ENCODE measurements at places on chromosomes 4 and X.

GRCh38 chr4:164136180-164136616 lies 617.7 kb upstream of the SMIM31 start:
- no peak for DNase-seq

GRCh38 chrX:129652565-129653169 lies 2.1 kb downstream of the APLN start:
- no peak for DNase-seq

GRCh38 chr4:167897116-167897515 lies 195.2 kb upstream of the ANXA10 start:
- DNase-seq: no peak

DNA sequence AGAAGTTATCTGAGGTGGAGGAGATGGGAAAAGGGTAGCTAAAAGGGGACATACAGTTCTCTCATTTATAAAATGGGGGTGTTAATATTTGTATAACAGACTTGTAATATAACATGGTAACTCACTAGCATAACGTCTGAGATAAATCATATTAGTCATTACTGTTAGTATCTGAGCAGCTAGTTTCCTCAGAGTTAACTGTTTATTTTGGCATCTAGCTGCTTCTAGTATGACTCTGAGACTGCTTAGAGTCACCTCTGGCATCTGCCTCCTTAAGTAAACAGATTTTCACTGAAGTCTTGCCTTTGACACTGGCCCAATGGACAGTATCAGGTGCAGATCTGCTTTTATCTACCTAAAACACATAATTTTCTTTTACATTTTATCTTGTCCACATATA lies 58.1 kb downstream of the SLC30A9 start:
- no peak for DNase-seq

GRCh38 chrX:78106651-78106986 lies 2.6 kb downstream of the PGK1 start:
- no peak for DNase-seq

DNA sequence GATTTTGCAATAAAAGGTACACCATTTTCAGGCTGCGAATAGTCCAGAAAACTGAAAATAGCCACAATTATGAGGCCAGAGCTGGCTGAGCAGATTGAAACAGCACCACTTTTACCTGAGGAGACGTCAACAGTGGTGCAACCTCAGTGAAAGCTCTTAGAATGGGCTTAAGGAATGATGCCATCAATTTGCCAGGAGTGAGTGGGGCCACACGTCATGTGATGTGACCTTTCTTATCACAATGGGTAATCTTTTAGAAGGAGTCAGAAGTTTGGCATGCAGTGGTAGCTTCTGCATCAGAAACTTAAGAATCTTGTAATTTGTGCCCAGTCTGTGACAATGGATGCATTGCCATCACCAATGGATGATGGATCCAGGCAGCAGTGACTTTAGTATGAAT lies 27.6 kb downstream of the ZNF81 start:
- DNase-seq: no peak

DNA sequence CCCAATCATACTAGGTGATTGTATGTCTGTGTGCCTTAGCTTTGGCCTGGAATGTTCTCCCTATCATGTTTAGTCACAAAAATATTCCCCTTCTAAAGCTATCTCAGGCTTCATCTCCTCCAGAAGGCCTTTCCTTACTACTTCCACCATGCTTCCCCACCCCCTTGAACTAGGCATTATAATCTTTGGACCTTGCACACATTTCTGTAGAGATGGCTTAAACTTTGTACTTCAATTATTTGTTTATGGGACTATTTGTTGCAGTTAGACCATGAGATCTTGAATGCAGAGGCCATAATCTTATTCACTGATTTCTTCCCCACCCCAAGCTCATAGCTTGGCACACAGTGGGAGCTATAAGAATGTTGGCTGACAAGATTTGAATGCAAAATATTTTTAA lies 262.0 kb upstream of the EDA2R start:
- no peak for DNase-seq

DNA sequence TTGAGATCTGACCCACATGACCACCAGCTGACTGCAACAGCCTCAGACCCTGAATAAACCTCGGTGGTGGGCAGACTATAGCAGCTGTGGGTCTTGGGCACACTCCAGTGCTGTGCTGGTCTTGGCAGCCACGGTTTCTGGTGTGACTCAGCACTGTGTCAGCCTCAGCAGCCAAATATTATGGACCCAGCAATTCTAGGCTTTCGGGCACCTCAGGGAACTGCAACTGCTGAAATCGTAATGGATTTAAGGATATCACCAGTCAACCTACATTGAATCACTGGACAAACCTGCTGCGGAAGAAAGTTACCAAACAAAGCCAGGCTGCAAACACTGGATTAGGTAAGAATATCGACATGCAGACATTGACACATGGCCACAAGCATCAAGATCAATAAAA lies 10.5 kb upstream of the UBE2NL start:
- DNase-seq: no peak

GRCh38 chr4:26503427-26503826 lies 13.1 kb upstream of the CCKAR start:
- no peak for DNase-seq

GRCh38 chr4:70948665-70949260 lies 44.7 kb upstream of the DCK start:
- no peak for DNase-seq

DNA sequence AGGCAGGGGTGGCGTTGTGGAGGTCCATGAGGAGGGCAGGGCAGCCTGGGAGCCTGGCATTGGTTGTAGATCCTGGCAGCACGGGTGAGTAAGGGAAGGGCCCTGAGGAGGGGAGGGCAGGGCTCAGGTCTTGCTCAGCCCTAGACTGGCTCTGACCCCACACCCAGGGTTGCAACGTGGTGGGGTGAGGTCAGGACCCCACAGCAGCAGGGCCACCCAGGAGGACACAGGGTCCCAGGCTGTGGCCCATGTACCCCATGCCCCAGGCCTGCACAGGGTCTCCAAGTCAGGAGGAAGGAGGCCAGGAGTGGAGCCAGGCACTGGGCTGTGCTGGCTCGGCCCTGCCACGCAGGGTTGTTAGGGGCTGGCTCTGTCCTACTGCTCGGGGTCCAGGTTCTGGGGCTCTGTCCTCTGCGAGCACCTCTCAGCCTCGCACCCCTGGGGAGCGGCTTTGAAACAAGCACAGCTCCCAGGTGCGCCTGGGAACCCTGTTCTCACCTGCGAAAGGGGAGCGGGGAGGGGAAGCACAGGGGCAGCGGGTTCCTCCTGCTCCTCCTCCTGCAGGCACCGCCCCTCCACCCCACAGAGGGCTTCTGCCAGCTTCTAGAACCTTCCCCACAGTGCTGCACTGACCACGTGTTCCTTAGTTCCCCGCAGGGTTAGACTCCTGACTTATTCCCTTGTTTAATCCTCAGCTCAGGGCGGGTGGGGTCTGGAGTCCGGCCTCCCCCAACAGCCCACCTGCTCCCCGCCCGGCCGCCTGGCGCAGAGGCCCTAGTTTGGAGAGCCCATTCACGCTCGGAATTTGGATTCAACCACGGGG lies 20.4 kb downstream of the MSANTD1 start:
- no peak for DNase-seq

DNA sequence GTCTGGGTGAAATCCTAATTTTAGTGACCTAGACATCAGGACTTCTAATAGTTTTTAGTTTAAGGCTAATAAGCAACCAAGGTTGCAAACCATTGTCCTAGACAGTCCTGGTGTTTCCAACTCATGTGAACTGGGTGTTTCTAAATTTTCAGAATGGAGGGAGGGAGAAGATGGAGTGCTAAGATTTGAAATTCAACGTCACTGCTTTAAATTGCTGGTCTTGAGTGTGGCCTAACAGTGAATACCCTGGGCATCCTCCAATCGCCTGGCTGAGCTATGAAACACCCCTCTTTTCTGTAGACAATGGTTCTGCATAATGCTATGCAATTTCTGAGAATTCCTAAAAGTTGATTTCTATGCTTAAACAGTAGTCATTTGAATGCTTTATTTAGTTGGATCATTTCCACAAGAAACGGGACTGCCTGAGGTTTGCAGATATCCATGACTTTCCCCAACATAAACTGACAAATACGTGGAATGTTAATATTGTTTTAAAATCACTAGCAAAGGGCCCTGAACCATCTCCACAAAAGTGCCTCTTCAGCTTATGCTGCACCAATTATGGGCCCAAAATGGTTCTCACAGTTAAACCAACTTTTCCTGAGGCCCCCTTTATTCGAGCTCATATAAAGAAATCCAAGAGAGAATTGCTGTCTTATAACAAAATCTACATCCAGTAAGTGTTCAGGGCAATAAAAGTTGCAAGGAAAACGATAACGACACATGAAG lies 1.1 kb downstream of the FBXL5 start:
- DNase-seq: peak; percentile 37

DNA sequence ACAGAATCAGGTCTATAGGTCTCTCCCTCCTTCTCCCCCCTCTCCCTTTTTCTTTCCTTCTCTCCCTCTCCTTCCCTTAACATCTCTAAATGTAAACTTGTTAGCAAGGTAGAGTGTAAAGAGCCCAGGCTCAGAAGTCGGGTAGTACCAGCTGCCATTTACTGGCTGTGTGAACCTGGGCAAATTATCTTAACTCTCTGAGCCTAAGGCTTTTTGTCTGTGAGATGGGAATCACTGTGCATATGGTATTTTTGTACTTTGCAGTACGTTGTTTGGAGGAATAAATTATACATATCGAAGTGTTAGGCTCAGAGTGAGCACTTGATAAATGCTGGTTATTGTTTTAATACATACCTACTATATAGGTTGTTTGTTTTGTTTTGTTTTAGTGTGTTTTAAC lies 154.0 kb downstream of the RBMX2 start:
- no peak for DNase-seq

DNA sequence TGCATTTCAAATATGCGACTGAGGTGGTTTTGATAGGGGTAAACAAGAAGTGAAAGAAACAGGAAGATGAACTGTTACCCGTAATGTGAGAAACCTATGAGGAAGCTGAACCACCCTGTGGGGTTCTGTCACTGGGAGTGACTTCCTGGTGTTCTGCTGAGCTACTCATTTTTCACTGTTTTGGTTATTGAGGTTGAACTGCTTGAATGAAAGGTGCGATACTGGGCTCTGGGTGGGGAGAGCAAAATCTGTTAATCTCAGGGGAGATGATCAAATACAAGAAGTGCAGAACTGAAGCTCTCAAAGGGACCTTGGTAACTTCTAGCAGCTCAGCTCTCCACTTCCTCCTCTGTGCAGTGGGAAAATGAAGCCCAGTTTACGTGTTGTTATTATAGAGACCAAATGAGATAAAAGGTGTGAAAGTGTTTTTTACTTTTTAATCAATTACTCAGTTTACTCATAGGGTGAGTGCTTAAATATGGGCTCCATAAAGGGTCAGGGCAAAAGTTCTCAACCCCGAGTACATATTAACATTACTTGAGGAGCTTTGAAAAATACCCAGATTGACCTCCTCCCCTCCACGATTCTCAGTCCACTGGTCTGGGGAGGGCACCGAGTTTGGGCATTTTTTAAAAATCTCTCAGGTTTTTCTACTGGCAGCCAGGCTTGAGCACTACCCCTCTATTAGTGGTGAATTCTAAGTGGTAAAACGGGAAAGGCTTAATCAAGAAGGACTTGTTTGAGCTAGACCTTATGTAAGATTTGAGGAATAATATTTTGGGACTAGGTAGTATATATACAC lies 66.7 kb downstream of the COQ2 start:
- no peak for DNase-seq

DNA sequence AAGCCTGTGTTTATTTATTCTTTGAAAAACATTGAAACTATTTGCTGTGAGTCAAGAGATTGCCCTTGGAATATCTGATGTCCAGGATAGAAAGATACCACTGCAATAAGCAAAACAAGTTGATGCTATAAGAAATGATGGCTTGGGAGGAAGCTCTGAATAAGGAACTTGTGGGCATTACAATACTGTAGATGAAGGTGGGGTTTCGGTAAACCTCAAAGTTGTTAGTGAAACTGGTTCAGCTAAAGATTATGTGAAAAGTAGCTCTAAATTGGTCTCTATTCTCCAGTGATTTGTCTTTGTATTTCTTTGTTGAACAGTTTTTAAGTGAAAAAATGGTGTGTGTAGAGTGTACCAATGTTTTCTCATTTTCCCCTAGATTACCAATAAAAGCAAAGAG lies 128.7 kb downstream of the AKAP4 start:
- no peak for DNase-seq

DNA sequence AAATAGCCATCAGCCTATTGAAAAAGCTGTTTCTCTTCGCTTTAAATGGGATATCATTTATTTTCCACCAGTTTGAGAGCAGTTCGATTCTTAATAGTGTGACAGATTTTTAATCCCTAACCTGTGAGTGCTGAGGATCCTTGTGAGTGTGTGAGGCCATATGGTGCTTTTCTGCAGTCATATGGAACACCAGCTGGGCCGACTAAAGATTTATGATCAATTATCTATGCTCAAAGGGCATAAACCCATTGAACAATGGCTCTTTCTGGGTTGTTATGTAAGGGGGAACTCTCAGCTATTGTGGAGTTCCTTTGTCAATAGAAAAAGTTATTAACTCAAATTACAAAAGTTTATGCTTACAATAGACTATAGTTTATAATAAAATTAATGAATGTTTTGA lies 1003.6 kb downstream of the FAT4 start:
- no peak for DNase-seq

- DNase-seq: peak; percentile 22
Measured at GRCh38 chr4:138869165-138869564, 146.4 kb upstream of the NOCT start.

- no peak for DNase-seq
Measured at GRCh38 chrX:500481-501010, 113.8 kb upstream of the PPP2R3B start.

GRCh38 chr4:1349359-1350168 lies 2.6 kb downstream of the UVSSA start:
- no peak for DNase-seq

DNA sequence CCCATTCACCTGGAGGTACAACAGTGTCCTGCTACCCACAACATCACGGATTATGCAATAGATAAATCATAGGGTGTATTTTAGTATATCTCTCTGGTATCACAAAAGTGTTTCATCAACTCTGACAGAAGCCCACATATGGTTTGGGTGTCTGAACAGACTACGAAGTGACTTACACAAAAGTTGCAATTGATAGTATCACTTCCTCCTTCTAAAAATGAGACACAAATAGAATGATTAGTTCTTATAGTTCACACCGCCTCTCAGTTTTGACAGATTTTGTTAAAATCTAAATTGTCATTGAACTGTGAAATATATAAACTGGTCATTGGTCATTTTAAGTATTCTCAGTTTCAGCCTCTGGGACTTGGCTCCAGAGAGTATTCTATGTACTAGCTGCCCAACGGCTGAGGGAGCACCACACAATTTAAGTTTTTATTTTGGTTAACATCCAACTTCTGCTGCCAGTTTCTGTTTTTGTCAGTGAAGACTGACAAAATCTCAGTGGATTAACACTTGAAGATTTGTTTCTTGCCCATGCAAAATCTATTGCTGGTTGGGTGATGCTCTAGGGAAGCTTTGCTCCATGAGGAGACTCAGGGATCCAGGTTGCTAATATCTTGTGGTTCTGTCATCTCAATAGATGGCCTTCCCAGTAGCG lies 113.8 kb upstream of the PUDP start:
- no peak for DNase-seq

GRCh38 chrX:14702145-14702544 lies 170.7 kb downstream of the FANCB start:
- DNase-seq: no peak

Measured in DMS79 treated with DMSO at 0.1 percent for 48 hours (cell line).